ENCODE measurements at places on chromosomes 12 and 14.

GRCh38 chr12:14239350-14239934 is 126.0 kb upstream of the ATF7IP start:
- peak; percentile 64 for ATAC-seq

DNA sequence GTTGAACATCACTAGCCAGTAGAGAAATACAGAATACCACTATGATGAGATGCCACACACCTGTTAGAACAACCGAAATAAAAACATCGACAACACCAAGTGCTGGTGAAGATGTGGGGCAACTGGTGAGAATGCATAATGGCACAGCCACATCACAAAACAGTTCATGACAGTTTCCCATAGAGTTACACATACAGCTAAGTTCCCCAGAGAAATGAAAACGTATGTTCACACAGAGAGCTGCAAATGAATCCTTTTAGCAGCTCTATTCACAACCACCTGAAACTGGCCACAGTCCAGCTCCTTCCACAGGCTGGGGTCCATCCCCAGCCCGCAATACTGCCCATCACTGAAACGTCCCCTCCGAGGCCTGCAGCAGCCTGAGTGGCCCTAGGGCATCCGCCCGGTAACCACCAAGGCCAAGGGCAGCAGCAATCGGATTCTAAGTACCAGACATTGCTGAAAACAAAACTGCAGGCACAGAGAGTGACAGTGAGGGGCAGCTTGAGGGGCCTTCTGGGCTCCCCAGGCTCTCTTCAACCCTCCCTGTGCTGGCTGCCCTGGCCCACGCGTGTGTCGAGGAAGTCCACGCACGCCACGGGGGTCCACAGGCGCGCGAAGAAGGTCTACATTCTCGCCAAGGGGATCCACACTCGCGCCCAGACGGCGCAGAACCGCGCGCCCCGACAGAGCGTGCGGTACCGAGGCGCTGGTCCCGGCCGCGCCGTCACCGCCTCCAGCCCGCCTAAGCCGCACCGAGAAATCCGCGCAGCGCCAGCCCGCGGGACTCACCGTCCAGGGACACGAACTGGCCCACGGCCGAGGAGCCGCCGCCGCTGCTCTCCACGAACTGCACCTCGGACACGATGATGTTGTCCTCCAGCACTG is 903 bp downstream of the BRF1 start:
- peak; percentile 17 for ATAC-seq

GRCh38 chr14:23727566-23728335 is 91.6 kb downstream of the DHRS2 start:
- peak; percentile 92 for ATAC-seq

DNA sequence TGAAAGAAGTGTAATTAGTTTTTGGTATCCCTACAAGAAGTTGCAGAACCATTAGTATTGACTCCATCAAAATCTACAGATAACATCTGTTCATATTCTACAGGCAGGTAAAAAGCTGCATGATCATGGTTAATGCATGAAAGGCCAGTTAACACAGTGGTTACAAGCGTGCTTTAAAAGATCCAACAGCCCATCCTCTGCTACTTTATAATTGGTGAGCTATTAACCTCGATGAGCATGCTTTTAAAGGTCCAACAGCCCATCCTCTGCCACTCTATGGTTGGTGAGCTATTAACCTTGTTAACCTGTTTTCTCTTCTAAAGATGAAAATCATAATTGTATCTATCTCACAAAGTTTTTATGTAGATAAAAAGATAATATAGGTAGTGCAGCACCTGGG is 289.3 kb downstream of the DUSP6 start:
- no peak for ATAC-seq

DNA sequence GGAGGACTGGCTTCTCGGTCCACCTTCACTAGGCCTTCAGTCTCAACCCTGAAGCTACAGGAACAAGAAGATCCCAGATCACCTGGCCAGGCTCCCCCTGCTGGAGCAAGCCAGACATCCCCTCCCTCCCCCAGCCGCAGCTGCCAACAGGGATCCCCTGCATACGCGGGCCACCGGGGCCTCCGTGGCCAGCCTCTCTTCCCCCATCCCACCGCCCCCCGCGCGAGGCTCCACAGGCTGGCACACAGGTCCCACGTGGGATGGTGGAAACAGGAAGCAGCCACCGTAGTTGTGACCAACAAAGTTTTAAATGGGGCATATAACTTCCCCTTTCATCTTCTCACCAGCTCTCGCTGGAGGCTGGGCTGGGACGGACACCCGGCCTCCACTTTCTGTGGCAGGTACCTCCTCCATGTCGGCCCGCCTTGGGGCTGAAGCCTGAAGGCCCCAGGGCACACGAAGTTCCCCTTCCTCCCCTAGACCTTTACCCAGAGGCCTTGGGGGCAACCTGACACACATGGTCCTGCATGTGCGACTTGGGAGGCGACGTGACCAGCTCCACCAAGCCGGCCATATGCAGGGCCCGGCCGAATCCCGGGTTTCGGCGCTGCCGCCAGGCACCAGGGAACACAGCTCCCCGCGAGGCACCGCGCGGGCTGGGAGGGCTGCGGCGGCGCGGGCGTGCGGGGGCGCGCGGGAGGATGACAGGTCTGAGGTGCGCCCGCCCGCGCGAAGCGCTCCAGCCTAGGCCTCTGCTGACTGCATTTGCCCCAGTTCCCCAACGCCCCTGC is 44.4 kb upstream of the PNMA1 start:
- ATAC-seq: peak; percentile 14

DNA sequence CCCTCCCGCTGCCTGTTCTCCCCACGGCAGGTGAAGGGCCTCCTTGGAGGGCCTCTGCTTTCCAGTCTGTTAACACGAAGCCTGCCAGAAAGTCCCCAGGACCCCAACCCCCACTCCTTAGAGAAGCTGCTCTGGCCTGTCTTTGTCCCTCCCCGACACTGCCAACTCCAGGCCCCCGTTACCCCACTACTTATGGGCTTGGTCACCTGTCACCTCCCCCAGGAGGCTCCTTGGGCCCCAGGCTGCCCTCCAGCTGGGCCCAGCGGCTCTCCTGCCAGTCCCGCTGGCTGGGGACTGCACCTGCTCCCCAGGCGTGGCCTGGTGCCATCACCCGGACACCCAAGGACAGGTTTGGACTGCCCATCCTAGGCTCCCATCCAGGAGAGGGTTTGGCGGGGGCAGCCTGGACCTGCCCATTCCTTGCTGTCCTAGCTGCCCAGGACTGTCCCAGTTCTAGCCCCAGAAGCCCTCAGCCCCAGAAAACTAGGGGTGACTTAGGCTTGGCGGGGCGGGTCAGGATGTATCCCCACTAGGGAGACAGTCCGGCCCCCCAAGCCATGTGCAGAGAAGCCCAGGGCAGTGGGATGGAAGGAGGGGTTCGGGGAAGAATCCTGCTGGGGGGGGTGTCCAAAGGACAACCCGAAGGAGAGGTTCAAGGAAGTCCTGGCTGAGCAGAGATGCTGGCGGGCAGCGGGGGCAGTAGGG is 155.7 kb upstream of the C14orf180 start:
- no peak for ATAC-seq

- ATAC-seq: no peak
Observed at GRCh38 chr12:24285448-24285847, 336.0 kb upstream of the SOX5 start.

GRCh38 chr14:55869397-55870049 is 248.7 kb upstream of the PELI2 start:
- no peak for ATAC-seq

DNA sequence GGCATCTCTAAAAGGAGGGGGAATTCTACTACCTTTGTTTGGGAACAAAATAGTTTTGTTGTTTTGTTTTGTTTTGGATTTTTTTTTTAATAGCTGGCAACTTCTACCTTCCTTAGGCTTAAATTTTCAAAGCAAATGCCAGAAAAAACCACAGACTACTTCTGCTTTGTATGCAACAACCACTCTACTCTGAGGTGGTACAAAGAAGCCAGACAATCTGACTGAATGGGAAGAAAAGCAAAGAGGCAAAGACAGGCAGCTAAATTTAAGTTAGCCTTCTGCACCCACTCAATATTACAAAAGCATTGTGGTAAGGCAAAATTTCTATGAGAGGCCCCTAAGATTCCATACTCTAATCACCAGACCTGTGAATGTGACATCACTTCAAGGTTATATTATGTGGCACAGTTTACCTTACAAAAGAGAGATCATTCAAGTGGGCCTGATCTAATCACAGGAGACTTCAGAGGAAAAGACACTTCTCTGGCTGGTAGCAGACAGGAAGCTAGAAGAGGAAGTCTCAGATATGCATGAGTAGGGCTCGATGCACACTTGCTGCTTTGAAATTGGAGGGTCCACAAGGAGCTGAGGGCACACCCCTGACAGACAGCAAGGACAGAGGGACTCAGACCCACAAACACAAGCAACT is 566.6 kb downstream of the RPS29 start:
- ATAC-seq: no peak

GRCh38 chr12:65152012-65152411 is 17.4 kb upstream of the LEMD3 start:
- ATAC-seq: no peak

DNA sequence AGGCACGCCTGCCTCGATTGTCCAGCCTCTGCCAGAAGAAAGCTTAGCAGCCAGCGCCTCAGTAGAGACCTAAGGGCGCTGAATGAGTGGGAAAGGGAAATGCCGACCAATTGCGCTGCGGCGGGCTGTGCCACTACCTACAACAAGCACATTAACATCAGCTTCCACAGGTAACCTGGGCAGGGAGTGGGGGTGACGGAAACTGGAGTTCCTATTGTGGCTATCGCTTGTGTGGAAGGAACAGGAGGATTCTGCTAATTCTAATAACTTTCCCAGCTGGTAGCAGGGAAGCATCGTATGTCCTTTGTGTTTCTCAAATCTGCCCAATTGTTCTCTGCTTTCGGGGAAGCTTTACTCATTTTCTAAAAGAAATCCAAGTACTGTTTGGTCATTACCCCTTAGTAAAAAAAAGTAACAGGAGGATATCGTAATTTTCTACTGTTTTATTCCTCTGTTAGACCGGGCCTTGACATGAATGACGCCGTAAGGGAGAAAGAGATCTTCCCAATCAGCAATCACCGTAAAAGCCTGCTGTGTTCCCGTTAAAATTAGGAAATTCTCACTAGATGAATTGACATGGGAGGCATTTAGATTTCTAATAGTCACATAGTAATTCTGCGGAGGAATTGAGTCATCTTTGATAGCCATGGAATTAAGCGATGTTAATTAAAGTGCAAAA is 449 bp downstream of the THAP2 start:
- ATAC-seq: no peak

DNA sequence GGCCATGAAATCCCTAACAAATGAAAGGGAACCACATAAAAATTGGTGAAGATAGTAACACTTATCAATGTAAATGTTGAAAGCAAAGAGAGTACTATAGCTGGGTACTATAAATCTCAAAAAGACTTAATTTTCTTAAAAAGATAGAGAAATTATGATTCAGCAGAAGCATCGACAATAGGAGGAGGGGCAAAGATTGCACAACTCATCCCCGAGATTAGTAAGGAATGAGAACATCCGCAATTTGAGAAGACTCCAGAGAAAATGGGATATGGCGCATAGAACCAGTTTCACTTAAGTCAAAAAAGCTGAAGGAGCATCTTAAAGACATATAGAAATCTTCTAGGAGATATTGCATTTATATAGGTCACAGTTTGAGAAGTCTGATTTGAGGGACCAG is 220.2 kb upstream of the SLC16A7 start:
- no peak for ATAC-seq

- ATAC-seq: no peak
Observed at GRCh38 chr12:76848132-76848531, 30.7 kb downstream of the CSRP2 start.

GRCh38 chr14:67856827-67857226 is 37.2 kb downstream of the RAD51B start:
- no peak for ATAC-seq

GRCh38 chr12:65200007-65200665 is 30.8 kb downstream of the LEMD3 start:
- no peak for ATAC-seq

- ATAC-seq: peak; percentile 81
Observed at GRCh38 chr12:121494093-121494787, 86.6 kb downstream of the KDM2B start.

- ATAC-seq: peak; percentile 55
Observed at GRCh38 chr12:49984476-49985359, 12.0 kb downstream of the AQP6 start.

DNA sequence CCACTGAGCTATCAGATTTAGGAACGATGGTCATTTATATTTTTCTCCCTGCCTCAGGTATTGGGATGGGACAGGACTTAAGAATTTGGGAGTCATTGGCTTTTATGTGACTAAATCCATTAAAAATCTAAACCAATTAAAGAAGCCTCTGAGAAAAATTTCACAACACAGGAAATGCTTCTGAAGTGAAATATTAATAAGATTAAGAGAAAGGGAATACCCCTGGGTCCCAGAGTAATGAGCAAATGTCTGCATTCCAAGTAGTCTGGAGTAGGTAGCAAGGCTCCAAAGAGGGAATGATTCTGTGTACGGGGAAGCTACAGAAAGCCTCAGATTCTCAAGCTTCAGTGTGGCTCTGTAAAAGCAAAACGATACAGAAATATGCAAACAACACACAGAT is 707 bp upstream of the MED6 start:
- ATAC-seq: peak; percentile 41

DNA sequence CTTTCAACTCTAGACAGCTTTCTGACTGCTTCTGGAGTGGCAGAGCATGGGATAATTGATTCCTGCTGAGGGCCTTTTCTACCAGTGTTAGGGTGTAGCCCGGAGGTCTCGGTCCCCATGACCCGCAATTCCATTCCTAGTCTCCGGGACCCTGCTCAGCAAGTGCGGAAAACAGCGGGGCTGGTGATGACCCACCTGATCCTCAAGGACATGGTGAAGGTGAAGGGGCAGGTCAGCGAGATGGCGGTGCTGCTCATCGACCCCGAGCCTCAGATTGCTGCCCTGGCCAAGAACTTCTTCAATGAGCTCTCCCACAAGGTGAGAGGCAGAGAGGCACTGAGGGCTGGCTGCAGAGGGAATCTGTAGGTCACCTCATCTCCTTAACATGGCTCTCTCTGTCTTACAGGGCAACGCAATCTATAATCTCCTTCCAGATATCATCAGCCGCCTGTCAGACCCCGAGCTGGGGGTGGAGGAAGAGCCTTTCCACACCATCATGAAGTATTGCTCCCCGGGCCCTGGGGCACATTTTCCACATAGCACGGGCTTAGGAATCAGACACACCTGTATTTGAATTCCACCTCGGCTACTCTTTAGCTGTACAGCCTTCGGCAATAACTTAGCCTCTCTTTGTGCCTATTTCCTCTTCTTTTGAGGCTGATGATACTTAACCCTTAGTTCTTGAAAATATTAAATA is 5.6 kb upstream of the GAPDH start:
- ATAC-seq: no peak
